BJ (cell line): ENCODE measurements at places on chromosomes 13 and 19.

GRCh38 chr19:43564800-43565199 is 10.5 kb downstream of the XRCC1 start:
- DNase-seq, result no peak

- no peak for DNase-seq
These were observed 553.2 kb downstream of the TUBA3C start for GRCh38 chr13:18628428-18628827.

GRCh38 chr13:35716186-35716585 is 239.7 kb upstream of the MAB21L1 start:
- DNase-seq, result no peak

- DNase-seq, result no peak
These were observed 79.6 kb downstream of the DACH1 start for GRCh38 chr13:71787414-71787813.

DNA sequence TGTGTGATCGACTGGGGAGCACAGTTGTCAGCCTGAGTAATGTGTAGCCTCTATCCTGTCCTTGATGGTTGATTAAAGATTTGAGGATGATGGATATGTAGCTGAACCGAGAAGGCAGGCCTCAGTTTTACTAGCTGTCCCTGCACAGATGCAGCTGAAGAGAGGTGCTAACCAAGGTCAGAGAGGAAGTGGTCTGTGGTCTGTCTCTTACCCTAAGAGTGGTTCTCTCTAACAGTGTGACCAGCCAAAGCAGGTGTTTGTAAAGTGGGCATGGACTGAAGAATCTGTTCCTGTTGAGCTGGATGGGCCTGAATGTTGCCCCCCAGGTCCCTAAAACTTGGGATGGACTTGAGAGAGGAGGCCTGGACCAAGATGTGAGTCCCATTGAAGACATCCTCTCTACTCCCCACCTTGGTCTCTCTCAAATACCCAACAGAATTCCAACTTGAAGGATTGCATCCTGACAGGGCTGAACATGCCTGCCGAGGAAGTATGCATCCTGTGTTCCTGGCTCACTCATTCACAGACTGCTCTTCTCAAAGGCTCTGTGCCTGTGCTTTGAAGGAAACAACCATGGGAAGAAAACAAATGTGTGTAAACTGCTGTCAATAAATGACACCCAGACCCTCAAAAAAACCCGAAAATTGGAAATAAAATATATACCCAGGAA is 223.8 kb downstream of the MAB21L1 start:
- DNase-seq, result no peak

- DNase-seq, result no peak
These were observed 31.6 kb upstream of the F7 start for GRCh38 chr13:113073942-113074341.

GRCh38 chr13:97826421-97827012 is 127.0 kb upstream of the IPO5 start:
- no peak for DNase-seq

GRCh38 chr13:80755910-80756309 is 415.0 kb upstream of the SPRY2 start:
- no peak for DNase-seq

DNA sequence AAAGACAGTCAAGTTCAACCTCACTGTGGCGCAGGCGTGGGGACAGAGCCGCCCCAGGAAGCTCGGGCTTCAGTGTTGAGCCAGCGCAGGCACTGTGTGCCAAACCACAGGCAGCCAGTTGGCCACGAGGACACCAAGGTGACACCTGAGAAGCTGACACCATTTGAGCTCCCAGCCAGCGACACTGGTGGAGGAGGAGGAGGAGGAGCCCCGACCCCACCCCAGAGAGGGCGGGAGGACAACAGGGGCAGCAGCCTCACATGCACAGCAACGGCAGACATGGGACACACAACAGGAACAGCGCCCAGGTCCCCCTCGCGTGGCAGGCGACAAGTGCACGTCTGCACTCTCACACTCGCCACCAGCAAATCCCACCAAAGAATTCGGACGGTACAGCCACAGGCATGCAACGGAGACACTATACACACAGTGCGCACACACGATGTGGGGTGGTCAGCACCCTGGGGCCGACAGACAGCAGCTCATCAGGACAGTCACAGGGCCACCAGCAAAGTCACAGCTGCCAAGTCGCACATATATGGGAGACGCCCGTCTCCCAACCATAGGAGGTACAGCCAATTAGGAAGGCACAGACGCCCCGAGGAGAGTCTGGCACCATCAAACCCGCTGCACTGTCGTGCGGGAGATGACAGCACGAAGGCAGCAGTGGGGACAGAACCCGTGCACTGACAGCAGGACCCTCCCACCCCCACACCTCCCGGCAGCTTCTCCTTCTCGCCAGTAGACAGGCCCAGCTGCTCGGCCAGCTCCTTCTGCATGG is 3.4 kb downstream of the EIF3G start:
- DNase-seq, result no peak

DNA sequence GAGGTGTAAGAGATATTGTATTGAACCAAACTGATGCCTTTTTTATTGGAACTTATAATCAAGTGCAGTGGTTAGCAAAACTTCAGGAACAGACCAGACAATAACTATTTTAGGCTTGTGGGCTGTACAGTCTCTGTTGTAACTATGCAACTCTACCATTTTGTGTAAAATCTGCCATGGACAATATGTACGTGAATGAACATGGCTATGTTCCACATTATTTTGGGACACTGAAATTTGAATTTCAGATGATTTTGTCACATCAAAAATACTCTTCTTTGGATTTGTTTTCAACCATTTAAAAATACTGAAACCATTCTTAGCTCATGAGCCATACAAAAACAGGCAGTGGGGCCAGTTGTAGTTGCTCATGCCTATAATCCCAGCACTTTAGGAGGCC is 27.9 kb upstream of the PEG3 start:
- no peak for DNase-seq

GRCh38 chr19:33514885-33515551 is 6.6 kb downstream of the PEPD start:
- DNase-seq, result no peak

GRCh38 chr13:90701264-90701663 is 646.2 kb upstream of the MIR17HG start:
- no peak for DNase-seq

- DNase-seq, result no peak
These were observed 6.1 kb downstream of the AP2A1 start for GRCh38 chr19:49772850-49773432.

GRCh38 chr19:38661996-38662395 is 14.5 kb downstream of the ACTN4 start:
- DNase-seq, result no peak

- DNase-seq, result no peak
These were observed 4.7 kb downstream of the SIGLEC7 start for GRCh38 chr19:51146751-51147150.

DNA sequence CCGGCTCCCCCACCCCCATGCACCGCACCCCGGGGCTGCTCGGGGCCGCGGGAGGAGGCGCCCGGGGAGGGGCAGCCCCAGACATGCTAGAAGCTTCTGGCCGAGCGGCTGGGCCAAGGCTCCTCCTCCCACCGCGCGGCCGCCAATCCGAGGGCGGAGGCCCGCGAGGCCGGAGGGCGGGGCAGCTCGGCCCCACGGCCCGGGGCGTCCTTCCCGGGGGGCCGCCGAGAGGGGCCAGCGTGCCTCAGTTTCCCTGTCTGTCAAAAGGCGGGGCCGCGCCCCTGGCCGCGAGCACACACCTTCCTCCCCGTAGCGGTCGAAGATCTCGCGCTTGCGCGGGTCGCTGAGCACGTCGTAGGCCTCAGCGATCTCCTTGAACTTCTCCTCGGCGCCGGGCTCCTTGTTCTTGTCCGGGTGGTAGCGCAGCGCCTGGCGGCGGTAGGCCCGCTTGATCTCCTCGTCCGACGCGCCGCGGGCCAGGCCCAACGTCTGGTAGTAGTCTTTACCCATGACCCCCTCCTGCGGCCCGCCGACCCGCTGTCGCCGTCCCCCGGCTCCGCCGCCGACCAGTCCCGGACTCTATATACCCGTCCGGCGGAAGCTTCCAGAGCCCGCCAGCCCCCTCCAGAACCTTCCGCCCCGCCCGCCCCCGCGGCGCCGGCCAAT is at the start of gene DNAJB1:
DNAJB1 (minus strand) TSS at position 558 of the 666 bp plus-strand sequence; CDS start at position 510, 48 bp downstream.
- DNase-seq, result no peak

- no peak for DNase-seq
These were observed 1883.8 kb downstream of the OLFM4 start for GRCh38 chr13:54912367-54912766.
